Osteocyte (in vitro differentiated cells): ENCODE measurements at places on chromosomes 5 and 9. TPM values are rescaled to one million over a fixed set of nuclear protein-coding genes. Genes with fewer than 3 reads are reported as not detected.

GRCh38 chr5:140351609-140352334 lies 5.4 kb upstream of the HBEGF start:
- H3K36me3 ChIP-seq, result no peaks in the 10 kb centered on the region
- no peak overlapping the region for H3K4me3 ChIP-seq
- DNase-seq, result no peak
- no peak overlapping the region for H3K27ac ChIP-seq
- no peaks in the 10 kb centered on the region for H3K27me3 ChIP-seq

The PNPLA7 gene
- total RNA-seq, result 7.1 and 7.2 TPM in 2 replicates

The NDUFS4 gene
- 74.3 TPM in 2 replicates for total RNA-seq

GRCh38 chr5:75512383-75513074 lies 838 bp downstream of the POLK start:
- peak overlapping the region; percentile 99 for H3K4me3 ChIP-seq
- no peak for DNase-seq
- peaks cover 44% of the 10 kb centered on the region for H3K4me1 ChIP-seq
- H3K27ac ChIP-seq, result peak overlapping the region; percentile 98

The IFNA8 gene
- not detected in 2 replicates for total RNA-seq

DNA sequence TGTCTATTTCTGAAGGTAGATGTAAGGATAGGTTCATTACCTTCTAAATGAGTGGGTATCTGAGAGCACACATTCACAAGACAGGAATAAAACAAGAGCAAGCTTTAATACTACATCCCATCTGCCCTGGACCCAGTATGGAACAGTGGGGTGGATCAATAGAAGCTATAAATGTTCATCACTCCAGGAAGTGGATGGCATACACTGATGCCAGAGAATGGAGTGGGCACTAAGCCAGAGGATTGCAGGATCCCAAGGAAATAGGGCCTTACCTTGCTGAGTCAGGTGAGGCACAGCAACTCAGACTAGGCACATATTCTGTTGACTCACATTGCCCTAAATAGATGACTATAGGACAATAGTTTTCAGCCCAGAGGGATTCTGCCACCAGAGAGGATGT lies 21.3 kb upstream of the COX7C start:
- H3K4me1 ChIP-seq, result no peaks in the 10 kb centered on the region
- no peak for DNase-seq
- no peaks in the 10 kb centered on the region for H3K36me3 ChIP-seq
- no peak overlapping the region for H3K4me3 ChIP-seq

DNA sequence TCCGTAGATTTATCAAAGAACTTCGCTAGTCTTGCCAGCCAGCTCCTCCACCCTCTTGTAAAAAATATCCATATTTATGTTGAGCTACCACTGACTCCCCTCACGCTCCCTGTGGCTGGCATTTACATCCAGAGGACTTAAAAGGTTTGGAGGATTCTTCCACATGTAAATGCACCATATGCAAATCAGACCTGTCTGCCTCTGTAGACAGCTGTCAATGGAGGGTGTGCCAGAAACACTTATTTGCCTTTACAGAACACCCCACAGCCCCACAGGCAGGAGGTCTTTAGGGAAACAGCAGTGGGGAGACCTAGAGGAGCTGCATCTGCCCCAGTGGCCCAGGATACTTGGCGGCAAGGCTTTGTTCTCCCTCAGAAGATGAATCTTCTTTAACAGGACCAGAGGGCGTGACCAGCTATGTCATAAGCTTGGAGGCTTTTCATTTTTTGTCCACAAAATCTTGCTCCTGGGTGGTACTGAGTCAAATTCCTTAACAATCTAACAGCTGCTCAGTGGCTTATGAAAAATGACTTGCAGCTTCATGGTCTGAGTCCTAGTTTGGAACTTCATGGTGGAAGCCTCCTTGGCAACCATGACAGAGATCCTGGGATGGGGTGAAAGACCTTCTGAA lies 535.8 kb downstream of the EBF1 start:
- H3K4me3 ChIP-seq, result no peak overlapping the region
- H3K27ac ChIP-seq, result no peak overlapping the region
- no peaks in the 10 kb centered on the region for H3K27me3 ChIP-seq

DNA sequence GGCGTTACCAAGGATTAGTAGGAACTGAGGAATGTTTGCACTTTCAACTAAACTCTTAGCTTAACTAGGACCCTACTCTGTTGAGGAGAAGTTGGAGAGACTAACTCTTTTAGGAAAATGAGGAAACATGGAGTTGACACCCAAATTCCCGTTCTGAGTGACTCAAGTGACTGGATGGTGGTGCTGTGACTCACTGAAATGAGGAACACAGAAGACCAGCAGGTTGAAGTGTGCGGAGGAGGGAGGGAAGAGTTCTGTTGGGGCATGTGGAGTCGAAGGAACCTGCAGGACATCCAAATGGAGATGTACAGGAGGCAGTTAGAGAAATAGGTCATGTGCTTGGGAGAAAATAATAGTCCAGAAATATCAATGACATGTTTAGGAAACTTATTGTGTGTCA lies 8.2 kb downstream of the HEXB start:
- no peaks in the 10 kb centered on the region for H3K27me3 ChIP-seq
- no peaks in the 10 kb centered on the region for H3K4me1 ChIP-seq
- no peak overlapping the region for H3K4me3 ChIP-seq
- no peak overlapping the region for H3K27ac ChIP-seq

DNA sequence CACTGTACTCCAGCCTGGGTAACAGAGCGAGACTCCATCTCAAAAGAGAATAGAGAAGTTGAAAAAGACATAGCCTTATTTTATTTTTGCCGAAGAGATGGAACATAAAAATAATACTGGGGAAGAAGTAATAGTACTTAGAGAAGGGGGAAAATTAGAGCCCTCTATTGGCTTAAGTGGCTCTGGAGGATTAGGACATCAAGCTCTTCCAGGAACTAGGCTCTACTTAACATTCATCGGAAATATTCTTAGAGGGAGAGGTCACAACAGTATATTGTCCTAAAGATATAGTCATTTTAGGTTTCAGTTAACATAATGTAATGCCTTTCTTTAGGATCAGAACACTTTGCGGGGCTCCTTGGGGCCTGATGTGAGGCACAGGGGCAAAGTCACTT lies 86.0 kb upstream of the PLPP1 start:
- H3K27ac ChIP-seq, result no peak overlapping the region
- peaks cover 6% of the 10 kb centered on the region for H3K4me1 ChIP-seq

- DNase-seq, result no peak
- H3K4me3 ChIP-seq, result no peak overlapping the region
- peak overlapping the region; percentile 63 for H3K27ac ChIP-seq
- H3K36me3 ChIP-seq, result peaks cover 35% of the 10 kb centered on the region
- H3K27me3 ChIP-seq, result no peaks in the 10 kb centered on the region
Measured at GRCh38 chr9:124339603-124340146, 75.6 kb downstream of the PSMB7 start.

The ADRB2 gene
- total RNA-seq, result 6.6 and 7.1 TPM in 2 replicates

DNA sequence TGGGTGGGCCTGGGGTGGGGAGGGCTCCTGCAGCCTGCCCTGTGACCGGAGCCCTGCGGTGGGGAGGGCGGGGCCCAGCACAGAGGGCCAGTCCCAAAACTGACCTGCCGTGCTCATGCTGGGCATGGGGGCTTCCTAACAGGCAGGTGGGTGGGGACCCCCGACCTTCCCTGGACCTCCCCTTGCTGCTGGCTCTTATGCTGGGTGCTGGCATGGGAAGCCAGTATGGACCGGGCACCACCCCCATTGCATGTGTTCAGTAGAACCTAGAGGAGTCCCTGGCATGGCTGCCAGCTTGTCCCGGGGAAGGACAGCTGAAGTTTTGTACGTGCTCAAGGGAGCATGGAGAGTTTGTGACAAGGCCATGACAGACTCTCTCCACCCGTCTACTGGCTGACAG lies 37.1 kb downstream of the WNK2 start:
- no peaks in the 10 kb centered on the region for H3K36me3 ChIP-seq
- no peak overlapping the region for H3K4me3 ChIP-seq
- no peak overlapping the region for H3K27ac ChIP-seq
- DNase-seq, result no peak
- peaks cover 7% of the 10 kb centered on the region for H3K4me1 ChIP-seq

GRCh38 chr5:134003064-134003816 lies 1.5 kb downstream of the VDAC1 start:
- peaks cover 4% of the 10 kb centered on the region for H3K36me3 ChIP-seq
- peak overlapping the region; percentile 85 for H3K4me3 ChIP-seq
- H3K4me1 ChIP-seq, result peaks cover 36% of the 10 kb centered on the region
- H3K27me3 ChIP-seq, result no peaks in the 10 kb centered on the region

GRCh38 chr5:123752552-123753179 lies 240.7 kb downstream of the CSNK1G3 start:
- H3K27ac ChIP-seq, result peak overlapping the region; percentile 79
- no peak overlapping the region for H3K4me3 ChIP-seq
- H3K4me1 ChIP-seq, result peaks cover 47% of the 10 kb centered on the region
- no peaks in the 10 kb centered on the region for H3K36me3 ChIP-seq
- H3K27me3 ChIP-seq, result no peaks in the 10 kb centered on the region
